ENCODE measurements at places on chromosomes 7 and 10.

DNA sequence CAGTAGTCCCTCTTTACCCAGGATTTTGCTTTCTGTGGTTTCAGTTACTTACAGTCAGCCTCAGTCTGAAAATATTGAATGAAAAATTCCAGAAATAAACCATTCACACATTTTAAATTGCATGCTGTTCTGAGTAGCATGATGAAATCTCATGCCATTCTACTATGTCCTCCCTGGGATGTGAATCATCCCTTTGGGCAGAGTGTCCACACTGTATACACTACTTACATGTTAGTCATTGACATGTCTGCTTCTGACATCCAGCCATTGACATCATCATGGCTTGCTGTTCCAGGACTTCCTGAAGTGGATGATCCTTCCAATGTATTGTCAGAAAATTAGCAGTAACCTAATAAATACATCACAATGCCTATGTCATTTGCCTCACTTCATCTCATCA lies 34.6 kb upstream of the MALRD1 start:
- DNase-seq: no peak

GRCh38 chr7:77980087-77980713 lies 181.6 kb downstream of the PHTF2 start:
- DNase-seq: no peak

GRCh38 chr10:61973169-61973568 lies 71.7 kb downstream of the ARID5B start:
- no peak for DNase-seq

DNA sequence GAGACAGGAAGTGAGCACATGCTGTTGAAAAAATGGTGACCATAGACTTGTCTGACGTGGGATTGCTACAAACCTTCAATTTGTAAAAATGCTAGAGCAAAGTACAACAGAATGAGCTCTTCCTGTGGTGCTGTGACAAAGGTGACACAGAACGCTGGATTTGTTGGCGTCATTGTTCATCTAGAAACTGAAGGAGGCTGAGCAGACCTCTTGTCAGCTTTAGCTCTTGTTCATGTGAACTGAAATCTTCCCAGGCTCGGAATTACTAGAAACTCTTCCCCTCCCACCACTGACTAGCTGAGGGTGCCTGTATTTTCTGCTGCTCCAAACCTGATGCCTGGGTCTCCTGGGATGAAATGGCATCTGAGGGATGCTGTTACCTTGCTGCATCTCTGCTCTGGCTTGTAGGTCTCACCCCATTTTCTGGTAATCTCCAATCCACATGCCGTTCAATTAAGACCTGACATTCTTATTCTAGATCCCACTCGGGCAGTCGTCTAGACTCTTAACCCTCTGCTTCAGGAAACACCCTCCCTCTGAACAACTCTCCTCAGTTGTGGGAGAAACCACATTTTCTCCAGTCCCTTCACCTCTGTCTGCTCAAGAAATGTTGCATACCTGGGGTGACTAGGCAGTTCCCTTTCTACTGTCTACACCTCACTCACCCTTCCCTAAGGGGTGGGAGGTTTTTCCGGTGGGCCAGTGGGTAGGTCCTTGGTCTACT lies 349.3 kb downstream of the CXCL12 start:
- no peak for DNase-seq

- DNase-seq: no peak
Observed at GRCh38 chr7:69684369-69685292, 86.4 kb downstream of the AUTS2 start.

- DNase-seq: no peak
Observed at GRCh38 chr10:108801220-108801619, 1122.1 kb downstream of the XPNPEP1 start.

GRCh38 chr10:110811791-110812581 lies 59.7 kb upstream of the PDCD4 start:
- DNase-seq: no peak
